ENCODE measurements at places on chromosomes 2 and 18. TPM values are rescaled to one million over a fixed set of nuclear protein-coding genes. Genes with fewer than 3 reads are reported as not detected.
A peak's percentile ranks its signal among the peaks of the same experiment; 100 is the strongest.

Gene FOXI3
- total RNA-seq, result not detected

- DNase-seq, result no peak
Measured at GRCh38 chr2:237473878-237474441, 13.1 kb upstream of the MLPH start.

DNA sequence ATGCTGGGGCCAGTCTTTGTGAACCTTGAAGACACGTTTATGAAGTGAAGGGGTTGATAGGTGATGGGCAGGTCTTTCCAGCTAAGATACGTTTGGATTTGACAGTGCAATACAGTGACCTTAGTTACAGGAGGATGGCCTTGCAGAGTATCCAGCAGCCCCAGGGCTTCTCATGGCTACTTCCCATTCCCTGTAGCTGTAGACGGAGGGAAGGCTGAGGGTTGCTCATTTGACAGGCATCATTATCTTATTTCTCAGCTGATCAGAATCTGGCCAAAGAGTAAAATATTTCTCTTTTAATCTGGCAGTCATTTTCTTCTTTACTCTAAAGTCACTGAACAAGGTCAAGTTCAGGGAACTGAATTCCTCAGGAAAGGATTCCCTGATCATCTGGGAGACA, 85.1 kb upstream of the RMDN2 start:
- no peak for DNase-seq

Gene CYBRD1
- 0.45 TPM for total RNA-seq

Gene IL1RL1
- total RNA-seq, result not detected

DNA sequence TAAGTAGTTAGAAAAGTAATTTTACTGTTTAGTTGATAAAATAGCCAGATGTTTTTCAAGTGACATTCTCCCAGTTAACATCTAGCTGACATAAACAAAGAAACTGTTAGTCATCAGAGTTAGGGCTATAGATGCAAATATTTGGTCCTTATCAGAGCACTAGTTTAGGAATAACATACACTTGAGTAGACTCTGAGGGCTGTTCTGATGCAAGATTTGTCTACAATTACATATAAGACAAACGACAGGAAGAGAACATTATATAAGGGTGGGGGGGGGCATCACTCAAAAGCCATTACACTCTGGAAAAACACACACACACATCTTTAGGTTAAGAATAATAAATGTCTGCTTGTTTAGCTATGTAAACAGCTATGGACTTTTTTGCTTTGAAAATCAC, 554.4 kb upstream of the LRRTM1 start:
- DNase-seq, result no peak

DNA sequence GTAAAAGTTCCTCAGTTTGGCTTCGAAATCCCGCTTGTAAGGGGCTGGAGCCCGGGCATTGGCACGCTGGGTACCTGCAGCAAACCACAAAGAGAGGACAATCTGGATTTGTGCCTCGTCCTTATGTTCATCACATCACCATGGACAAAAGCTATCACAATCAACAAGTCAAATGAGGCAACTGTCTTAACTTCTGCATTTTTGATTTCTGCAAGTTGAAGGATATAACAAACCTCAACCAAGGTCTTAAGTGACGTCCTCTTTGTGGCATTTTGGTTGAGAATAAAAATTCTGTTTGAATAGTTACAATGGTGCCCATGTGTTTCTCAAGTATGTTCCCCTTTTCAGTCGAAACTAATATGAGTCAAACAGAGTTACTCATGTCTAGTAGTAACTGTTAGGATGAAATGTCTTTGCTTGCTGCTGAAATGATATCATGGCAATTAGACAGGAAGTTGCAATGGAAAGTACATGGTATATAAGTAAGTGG, 70.8 kb upstream of the STK17B start:
- DNase-seq, result peak; percentile 16

Gene RAD51AP2
- not detected for total RNA-seq

DNA sequence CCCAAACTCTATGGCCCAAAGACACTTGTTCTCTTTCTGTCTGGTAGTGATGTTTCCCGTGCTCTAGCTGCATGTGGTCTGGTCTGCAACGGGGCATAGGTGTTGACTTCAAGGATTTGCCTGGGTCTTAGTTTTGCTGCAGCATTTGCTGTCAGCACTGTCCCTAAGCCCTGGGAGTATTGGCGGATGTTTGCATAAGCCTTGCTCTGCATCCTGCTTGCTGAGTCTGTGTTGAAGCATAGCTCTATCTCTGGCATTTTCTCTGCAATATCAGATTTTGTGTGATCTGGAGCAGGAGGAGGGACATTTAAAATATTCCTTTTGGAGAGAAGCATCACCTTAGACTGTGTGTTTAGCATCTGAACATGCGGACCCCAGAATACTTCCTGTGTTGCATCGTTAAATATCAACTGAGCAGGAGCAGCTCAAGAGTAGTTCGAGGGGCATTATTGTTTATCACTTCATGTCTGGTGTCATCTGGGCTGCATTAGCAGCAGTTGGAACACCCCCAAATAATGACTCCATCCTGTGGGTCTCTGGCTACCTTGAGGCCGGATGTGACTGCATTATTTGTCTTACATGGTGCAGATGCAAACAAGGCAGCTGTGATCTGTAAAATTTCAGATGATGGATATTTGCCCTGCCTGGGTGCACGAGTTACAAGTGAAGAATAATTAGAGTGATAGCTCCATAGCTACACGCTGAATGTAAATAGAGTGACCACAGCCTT, 231.7 kb downstream of the TRIB2 start:
- no peak for DNase-seq

DNA sequence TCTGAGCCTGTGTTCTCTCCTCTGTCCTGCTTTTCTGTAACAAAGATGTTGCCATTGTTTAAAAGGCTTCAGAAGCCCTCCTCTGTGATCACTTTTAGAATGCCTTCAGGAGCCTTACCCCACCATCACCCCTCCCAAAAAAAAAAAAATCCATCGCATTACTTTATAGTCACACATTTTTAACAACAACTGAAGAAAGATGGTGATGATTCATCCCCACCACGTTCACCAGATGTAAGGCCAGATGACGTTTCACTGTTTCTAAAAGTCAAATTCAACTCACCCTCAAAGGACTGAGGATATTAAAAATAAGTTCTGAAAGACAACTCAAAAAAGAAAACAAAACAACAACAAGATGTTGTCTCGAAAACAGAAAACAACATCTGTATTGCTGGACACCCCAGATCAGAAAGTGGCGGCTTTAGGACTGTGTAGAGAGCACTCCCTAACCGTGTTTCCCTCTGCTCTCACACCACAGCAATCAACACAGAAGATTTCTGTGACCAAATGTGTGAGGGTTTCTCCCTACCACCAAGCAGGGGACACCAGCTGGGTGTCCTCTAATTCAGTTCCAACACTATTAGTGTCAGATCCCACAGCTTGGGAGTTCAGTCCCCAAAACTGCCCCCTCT, 61.9 kb upstream of the CREB1 start:
- DNase-seq, result no peak

DNA sequence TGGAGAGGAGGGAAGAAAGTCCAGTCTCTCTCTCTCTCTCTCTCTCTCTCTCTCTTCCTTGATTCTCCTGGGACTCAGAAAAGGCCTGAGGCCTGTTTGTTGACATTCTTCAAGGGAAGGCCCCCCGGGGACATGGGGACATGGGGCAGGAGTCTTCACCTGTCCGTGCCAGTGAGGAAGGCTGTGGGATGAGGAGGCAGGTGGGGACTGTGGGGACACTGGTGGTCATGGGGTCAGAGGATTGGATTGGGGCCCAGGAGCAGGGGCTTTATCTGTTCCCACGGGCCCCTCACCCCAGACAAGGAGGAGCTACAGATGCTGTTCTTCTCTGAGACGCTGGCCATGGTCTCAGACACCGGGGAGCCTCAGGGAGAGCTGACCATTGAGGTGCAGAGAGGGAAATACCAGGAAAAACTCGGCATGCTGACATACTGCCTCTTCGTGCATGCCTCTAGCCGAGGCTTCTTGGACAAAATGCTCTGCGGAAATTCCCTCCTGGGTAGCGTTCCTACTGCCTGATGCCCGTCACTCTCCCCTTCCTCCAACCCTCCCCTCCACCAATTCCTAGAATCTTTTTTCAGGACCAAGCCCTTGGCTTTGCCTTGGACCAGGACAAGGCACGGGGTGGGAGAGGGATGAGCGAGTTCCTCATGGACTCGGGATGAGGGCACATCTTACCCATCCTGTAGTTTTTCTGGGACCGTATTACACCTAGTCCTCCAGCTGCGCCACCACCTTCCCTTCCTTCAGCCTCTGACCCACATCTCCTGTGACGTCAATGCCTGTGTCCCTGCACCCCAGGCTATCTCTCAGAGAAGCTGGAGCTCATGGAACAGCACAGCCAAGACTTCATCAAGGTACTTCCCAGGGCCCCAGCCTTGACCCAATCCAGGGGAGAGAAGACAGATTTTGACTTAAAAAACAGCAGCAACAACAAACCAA, 850 bp downstream of the CATIP start:
- DNase-seq, result no peak
